NCI-H1436 treated with DMSO at 0.1 percent for 48 hours (cell line): ENCODE measurements at places on chromosomes 6 and 20.

- DNase-seq: no peak
These were observed 208.9 kb upstream of the SNX9 start for GRCh38 chr6:157614026-157614568.

DNA sequence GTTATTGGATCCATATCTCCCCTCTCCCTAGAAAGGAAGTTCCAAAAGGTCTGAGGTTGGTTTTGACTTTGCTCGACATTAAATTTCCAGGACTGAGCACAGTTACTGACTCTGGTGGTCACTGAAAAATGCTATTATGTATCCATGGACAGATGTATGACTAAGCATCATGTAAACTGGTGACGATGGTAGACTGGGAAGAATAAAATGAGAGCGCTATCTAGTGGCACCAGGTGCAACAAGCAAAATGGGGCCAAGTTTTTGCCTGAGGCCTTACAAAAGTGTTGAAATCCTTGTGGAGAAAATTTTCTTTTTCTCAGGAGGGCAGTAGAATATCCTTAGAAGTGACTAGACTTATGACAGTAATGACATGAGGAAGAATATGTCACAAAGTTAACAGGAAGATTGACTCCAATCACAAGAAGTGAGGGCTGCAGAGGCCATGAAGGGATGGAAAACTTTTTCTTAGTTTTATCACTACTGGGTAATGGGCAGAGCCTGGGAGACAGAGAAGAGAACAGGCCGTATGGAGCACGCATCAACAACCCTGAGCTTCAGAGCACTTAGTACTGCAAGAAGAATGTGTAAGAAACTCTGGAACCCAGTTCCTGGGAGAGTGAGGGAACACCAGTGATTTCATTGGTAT, 88.9 kb upstream of the ELOVL5 start:
- DNase-seq: no peak

GRCh38 chr6:35496841-35497570, at the start of gene TEAD3:
TEAD3 (minus strand) TSS chr6:35497079.
- no peak for DNase-seq

DNA sequence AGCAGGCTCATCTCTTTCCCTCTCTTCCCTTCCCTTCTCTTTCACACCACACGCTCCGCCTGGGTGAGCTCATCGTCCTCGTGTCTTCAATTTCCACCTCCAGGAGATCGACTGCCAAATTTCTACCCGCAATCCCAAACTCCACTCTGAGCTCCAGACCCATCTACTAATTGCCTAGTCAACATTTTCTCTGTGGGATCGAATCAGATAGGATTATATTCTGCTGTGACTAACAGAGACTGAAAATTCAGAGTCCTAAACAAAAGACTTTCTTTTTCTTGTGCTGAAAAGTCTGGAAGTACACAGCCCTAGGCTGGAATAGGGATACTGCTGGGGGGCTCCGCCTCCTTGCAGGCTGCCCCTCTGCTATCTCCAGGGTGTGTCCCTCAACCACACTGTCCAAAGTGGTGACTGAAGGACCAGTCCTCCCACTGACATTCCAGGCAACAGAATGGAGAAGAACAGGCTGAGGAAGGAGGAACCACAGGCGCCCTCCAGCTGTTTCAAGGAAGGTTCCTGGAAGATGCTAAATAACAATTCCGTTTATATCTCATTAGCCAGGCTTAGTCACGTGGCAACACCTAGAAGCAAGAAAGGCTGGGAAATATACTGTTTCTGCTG, 5.0 kb upstream of the HSPA12B start:
- no peak for DNase-seq
